ENCODE measurements at places on chromosomes 7 and 10.

GRCh38 chr7:70700055-70700940 is 431.6 kb upstream of the GALNT17 start:
- no peak for DNase-seq

DNA sequence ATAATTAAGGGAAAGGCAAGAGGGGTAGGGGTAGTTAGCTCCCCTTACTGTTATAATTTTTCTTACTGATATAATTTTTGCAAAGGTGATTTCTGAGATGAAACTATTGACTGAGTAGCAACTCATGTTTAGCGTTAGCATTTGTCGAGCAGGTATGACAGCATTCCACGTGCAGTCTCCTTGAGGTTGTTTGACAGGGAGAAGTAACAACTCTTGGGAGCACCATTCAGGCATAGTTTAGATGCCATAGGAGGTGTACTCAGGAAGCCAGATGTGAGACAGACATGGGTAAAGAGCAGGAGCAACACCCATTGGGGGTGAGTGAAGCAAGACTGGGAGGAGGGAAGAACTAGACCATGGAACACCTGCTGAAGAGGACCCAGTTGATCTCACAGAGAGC is 96.6 kb upstream of the KLF6 start:
- no peak for DNase-seq

DNA sequence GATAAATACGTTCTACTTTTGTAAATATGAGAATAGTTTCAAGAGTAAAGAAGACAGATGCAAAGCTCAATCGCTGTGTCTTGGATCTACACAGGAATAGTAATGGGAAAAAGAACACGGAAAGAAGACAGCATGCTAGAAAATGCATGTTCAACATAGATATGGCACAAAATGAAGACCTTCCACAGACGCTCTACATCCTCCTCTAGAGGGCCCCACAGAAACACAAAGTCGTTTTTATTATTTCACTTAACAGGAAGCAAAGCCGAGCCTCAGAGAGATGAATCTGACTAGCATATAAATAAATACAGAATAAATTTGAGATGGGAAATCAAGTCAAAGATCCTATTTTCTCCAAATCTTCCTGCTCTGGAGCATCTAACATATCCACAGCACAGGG is 292.6 kb downstream of the PARD3 start:
- DNase-seq, result no peak

GRCh38 chr7:27890205-27890849 is 150.4 kb downstream of the TAX1BP1 start:
- DNase-seq, result no peak

- no peak for DNase-seq
Observed at GRCh38 chr10:59537501-59537900, 172.1 kb downstream of the SLC16A9 start.

DNA sequence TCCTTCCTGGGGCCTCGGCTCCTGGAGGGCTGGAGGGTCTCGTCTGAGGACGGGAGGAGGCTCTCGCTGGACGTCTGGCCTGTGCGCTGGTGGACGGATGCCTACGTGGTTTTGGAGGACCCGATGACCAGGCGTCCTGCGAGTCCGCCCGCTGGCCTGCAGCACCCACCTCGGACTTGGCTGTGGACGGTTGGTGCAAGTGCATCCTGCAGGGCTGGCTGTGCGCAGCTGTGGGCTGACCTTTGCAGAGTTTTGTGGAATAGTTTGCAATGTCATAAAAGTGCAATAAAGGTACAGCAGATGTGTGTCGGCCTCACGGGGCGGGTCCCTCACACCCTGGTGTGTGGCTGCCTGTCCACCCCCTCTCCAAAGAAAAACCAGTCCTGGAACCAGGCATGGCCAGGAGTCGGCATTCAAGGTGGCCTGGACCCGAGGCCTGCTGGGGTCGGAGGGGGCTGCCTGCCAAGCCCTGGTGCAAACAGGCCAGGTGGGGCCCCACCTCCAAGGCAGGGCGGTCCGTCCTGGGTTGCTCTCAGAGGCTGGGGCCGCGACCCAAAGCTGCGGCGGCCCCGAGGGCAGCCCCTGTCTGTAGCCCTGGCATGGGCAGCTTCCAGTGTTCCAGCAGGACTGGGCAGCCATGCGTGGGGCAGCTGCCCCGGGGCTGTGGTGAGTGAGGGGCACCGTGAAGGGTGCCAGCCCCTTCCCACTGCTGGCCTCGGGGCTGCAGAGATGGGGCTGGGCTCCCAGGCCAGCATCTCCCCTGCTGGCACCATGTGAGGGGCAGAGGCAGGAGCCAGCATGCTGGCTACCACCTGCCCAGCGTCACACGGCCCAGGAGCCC is 29.3 kb upstream of the FOXL3 start:
- no peak for DNase-seq

Measured in T-helper 17 cell (primary cell).